ENCODE measurements at places on chromosomes 11 and 22.

DNA sequence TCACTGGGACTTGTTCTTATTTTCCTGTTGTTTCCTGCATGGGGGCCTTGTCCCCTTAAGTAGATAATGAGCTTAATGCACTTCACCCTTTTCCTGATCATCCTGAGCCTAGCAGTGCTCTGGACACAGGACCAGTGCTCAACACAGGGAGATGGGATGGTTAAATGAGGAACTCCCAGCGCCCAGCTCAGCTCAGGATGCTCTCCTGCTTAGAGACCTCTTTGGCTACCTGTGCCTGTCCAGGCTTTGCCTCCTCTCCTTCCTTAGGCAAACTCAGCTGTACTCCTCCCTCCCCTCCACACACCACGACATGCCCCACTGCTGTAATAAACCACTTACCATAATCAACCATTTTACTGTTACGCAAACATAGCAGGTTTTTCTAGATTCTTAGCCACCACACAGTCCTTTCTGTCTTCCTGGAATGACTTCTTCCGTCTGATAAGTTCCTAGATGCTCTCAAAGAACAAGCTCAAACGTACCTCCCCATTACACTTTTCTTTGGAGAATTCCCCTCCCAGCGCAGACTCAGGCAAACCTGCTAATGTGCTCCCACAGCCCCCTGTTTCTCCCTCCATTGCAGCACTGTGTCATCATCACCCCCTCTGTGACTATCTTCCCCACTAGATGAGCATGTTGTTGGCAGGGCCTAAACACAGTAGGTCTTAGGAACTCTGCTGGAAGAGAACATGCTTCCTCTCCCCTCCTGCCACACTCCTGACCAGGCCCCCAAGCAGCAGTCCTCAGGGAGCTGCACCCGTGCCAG is 113.6 kb downstream of the MICAL2 start:
- no peak for DNase-seq

GRCh38 chr22:50556703-50557102 is 6.0 kb downstream of the SYCE3 start:
- DNase-seq = no peak

DNA sequence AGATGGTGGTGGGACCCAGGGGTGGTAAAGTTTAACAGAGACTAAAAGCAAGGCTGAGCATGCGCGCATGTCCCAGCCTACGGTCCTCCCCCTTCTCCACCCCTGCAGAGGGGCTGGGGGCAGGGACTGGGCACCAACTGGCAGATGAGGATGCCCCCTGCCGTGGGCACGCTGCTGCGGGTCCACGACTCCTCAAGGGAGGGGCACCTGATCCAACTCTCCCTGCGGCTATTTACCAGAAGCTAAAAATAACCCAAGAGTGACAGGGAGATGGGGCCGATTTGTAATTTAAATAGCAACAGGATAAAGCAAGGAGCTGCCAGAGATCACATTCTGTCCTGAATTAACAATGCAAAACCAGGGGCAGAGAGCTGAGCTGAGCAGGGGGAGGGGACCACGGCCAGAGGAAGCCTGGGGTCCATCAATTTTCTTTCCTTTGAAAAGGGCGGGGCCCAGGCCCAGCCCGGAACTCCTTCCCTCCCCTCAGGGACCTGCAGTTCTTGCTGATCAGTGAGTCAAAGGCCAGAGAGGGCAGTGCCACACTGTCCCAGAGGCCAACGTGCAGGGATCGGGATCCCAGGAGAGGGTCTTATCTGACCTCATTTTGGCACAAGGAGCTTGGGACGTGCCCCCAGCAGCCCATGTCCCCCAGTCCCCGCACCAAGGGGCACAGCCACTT is 8.1 kb upstream of the DGKZ start:
- no peak for DNase-seq

- no peak for DNase-seq
Measured at GRCh38 chr11:45551191-45551713, 114.2 kb downstream of the CHST1 start.

- DNase-seq = no peak
Measured at GRCh38 chr11:790721-791564, 1.1 kb upstream of the CEND1 start.

DNA sequence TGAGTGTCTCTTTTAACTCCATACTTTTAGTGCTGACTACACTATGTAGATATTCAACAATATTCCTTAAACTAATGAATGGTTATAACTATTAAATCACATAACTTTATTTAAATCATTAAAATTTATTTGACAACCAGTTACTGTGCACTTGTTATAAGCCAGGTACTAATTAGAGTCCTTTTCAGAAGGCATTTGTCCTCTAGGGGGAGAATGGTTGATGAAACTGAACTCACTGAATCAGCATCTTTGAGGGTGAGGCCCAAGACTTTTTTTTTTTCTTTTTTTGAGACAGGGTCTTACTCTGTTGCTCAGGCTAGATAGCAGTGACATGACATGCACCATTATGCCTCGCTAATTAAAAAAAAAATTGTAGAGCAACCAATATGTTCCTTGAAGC is 515.6 kb upstream of the CCDC90B start:
- no peak for DNase-seq

DNA sequence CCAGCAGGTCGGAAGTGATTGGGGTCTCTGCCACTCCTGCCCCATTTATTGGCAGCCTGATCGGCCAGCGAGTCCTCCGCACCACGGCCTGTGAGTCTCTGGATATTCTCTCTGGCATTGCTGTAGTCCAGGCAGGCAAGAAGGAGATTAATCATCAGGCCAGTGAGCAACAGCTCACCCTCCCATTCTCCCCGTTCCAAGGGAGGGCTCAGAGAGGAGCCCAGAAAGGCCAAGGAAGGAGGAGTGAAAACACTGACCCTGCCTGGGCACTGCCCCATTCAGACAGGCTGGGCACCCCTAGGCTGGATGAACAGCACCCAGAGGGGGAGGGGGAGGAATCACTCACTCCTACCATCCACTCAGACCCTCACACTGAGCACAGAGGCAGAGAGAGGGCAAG is 3.1 kb downstream of the SAA2 start:
- no peak for DNase-seq

GRCh38 chr11:134278356-134278755 is 2.2 kb downstream of the GLB1L3 start:
- DNase-seq = no peak

DNA sequence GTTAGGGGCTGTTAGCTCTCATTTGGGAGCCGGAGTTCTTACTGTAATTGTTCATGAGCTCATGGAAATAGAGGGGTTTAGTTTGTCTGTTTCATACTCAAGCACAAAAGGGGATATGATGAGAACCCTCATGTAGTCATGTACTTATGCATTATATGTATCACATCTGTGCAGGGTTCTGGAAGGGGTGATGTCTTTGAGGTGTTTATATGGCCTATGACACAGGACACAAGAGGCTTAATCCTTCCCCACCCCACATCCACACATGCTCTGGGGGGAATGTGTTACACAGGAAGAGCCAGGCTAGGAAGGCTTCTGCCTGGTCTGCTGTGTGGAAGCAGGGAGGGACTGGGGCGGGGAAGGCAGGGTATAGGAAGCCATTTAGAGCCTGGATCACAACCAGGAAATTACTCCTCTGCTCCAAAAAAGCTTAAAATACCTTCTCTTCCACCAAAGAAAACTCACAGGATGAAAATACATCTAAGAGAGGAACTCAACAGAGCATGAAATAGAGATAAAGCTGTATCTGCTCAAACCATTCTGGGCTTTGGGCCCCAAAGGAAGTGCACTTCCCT is 316.1 kb downstream of the TMEM135 start:
- no peak for DNase-seq

GRCh38 chr11:9273376-9274336 is 8.5 kb upstream of the DENND5A start:
- no peak for DNase-seq

GRCh38 chr11:74345420-74345819 is 34.0 kb upstream of the P4HA3 start:
- DNase-seq = no peak

GRCh38 chr11:93340223-93340622 is 9.7 kb downstream of the DEUP1 start:
- DNase-seq = no peak

Measured in activated T-cell treated with anti-CD3 and anti-CD28 coated beads for 24 hours (primary cell).